Breast epithelium (tissue), 4 donors: ENCODE measurements at places on chromosomes 12 and 14.
A peak's percentile ranks its signal among the peaks of the same experiment; 100 is the strongest.

DNA sequence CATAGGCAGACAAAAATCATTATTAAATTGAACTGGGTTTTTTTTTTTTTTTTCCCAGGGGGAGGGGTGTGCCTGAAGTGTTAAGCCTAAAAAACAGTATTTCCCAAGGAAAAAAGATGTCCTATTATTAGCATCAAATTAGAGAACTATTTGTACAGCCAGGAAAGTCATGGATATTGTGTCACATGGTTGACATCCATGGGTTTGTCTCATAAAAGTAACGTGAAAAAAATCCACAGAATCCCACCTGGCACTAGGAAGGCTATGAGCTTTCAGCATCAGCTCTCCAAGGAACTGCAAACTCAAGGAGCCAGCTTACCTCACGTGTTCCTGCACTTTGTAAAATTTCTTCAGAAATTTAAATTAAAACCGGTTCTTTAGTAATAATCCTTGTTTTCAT is 69.1 kb upstream of the EGLN3 start:
- DNase-seq = no peak

DNA sequence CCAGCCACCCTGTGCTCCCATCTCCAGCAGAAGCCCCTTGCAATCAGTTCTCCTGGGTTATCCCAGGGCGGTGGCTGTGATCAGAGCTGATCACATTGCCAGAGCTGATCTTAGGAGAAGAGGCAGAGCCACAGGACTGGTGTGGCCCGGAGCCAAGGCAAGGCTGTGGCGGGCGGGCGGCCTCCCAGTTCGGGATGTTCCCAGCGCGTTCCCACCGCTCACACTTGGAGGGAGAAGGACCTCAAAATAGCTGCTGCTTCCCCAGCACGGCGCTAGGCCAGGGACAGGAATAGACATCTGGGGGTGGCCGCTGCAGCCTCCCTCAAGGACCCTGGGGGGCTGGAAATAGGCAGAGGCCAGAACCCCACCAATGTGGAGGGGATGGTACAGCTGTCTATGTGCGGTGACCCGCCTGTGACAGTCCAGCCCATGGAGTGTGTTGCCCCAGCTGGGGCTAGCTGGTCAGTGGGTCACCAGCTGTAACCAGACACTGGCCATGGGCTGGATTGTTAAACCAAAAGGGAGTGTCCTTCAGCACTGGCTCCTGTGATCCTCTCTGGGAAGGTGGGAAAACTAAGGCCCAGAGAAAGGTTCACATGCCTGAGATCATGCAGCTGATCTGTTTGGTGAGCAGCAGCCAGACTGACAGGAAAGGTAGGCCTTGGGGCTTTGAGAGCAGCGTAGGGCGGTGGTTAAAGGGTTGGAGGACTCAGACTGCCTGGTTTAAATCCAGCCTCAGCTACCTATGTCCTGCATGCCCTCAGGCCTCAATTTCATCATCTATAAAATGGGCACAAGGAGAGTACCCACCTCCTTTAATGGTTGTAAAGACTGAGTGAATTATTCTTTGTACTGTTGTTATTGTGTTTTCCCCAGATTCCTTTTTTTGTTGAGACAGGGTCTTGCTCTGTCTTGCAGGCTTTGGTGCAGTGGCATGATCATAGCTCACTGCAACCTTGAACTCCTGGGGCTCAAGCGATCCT is 8.0 kb upstream of the POP5 start:
- no peak for DNase-seq

- no peak for DNase-seq
These were observed 34.2 kb downstream of the ABCC9 start for GRCh38 chr12:21906919-21907493.

GRCh38 chr12:32454075-32454474 is 54.7 kb downstream of the FGD4 start:
- no peak for DNase-seq

DNA sequence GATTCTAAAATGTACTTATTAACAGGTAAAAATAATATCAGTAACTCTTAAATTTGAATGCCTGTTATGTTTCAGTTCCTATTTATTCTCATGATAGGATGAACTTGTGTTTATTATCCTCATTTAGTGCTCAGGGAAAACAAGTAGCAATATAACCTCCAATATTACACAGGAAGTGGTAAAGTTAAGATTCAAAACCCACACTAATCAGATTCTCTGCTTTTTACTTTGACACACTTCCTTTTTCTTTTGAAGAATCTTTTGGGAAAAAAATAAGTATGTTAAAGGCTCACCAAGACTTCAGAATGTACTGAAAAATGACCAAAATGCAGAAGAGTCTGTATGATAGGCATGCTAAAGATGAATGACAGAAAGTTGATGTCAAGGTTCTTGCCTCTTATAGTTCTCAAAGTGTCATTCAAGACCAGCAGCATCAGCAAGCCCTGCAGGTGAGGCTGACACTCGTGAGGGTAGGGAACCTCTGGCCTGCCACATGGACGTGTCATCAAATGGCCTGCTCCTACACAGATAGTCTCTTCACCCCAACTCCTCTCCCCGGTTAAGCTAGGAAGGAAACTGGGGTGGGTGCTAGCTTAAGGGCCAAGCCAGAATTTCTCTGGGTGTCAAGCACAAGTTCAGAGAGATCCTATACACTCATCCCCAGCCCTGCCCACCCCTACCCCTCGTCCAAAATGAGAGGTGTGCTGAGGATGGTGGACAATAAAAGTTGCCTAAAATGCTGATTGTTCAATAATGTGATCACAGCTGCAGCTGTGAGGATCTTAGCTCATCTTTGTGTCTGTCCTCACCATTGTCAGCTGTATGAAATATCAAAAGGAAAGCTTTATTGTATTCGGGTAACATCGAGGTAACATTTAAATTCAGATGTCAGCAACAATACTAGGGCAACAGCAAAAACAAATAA is 6.3 kb downstream of the TBPL2 start:
- DNase-seq = no peak

DNA sequence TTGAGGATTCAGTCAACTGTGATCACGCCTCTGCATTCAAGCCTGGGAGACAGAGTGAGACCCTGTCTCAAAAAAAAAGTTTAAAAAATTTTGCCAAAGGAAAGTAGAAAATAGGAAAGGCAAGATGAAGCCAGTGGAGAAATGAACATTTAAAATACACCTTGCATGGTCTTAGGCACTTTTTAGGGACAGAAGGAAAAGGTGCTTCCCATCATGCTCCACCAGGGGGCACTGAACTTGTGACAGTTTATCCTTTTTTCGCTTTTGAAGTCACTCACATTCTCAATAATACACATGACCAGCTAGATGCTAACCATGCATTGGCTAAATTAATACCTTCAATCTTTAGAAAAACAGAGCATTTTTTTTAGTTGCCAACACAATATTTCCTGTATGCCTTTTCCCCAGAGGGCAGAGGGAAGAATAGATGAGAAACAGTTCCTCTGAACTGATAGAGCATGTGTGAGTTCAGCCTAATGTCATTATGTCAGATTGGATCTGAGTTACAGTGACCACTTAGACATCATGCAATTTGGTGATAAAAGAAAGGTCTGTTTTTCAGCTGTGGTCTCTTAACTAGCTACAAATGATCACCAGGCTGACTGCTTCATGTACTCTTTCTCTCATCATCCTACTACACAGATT is 221.8 kb upstream of the SSTR1 start:
- DNase-seq = no peak

GRCh38 chr12:30329281-30329680 is 366.4 kb downstream of the IPO8 start:
- DNase-seq = no peak

DNA sequence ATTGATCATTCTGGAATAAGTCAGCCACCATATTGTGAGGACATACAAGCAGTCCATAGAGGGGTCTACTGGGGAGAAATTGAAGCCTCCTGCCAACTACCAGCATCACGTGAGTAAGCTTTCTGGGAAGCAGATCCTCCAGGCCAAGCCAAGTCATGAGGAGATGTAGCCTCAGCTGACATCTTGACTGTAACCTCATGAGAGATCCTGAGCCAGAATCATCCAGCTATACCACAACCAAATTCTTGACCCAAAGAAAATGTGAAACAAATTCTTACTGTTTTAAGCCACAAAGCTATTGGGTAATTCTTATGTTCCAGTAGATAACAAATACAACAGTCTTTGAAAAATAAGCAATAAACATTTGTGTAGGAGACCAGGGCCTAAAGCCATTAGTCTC is 479.4 kb upstream of the DCN start:
- DNase-seq = no peak

DNA sequence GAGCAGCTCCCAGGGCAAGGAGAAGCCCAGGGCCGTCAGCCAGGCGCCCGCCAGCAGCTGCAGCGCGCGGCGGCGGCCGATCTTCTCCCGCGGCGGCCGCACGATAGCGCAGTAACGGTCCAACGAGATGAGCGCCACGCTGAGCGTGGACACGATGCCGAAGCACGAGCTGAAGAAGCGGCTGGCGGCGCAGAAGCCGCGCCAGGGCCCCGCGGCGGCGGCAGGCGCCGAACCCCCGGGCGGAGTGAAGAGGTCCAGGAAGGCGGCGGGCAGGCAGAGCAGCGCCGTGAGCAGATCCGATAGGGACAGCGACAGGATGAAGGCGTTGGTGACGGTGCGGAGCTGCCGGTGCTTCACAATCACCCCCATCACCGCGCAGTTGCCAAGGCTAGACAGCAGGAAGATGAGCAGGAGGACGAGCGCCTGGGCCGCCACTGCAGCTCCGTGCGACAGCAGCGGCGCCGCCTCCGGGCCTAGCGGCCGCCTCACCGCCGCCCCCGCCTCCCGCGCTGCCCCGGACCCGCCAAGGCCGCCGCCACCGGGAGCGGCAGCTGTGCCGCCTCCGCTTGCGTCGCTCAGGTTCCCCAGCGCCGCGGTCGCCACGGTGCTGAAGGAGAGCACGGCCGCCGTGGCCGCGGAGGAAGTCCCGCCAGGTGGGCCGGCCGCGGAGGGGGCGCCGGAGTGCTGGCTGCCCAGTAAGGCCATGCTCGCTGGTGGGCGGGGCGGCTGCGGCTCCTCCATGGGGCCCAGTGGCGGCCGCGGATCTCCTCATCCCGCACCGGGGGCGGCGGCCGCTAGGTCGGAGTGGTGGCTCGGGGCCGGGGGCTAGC is 479 bp downstream of the GPR135 start:
- peak; percentile 54 for DNase-seq

GRCh38 chr14:101398011-101398410 is 163.3 kb upstream of the DIO3 start:
- DNase-seq = no peak

- no peak for DNase-seq
These were observed 221.3 kb upstream of the RTL1 start for GRCh38 chr14:101124815-101125214.

DNA sequence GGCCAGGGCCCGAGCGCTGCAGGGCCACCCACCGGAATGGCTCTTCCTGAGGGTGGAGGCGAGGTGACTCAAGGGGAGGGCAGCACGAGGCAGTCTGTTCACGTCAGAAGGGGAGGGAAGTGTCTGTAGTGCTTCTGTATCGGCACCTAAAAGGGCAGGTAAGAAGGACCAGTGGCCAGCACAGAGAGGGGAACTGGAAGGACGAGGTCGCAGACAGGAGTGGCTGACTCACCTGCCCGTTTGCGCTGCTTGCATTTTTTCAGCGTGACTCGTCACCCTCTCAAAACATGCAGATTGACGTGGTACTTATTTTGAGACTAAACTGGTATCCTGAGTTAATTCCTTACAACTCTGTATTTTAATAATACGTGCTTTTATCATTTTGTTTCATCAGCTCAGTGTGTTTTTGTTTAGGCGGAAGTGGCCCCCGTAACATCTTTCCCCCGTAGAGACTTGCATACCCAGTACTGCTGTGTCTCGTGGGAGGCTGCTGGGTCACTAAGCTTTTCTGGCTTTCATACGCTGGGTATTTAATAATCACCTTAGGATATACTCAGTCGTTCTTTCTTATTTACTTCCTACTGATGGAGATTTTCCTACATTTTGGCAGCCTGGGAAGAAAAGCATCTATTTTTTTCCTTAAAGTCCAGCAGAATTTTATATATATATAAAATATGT is 26.4 kb downstream of the SFSWAP start:
- peak; percentile 63 for DNase-seq

- DNase-seq = no peak
These were observed 35.1 kb upstream of the BATF start for GRCh38 chr14:75487155-75487671.

GRCh38 chr12:49941556-49942511 is 8.7 kb upstream of the AQP2 start:
- DNase-seq = no peak
